Lung microvascular endothelial cell (primary cell): ENCODE measurements at places on chromosomes 2 and 18.
A peak's percentile ranks its signal among the peaks of the same experiment; 100 is the strongest.

DNA sequence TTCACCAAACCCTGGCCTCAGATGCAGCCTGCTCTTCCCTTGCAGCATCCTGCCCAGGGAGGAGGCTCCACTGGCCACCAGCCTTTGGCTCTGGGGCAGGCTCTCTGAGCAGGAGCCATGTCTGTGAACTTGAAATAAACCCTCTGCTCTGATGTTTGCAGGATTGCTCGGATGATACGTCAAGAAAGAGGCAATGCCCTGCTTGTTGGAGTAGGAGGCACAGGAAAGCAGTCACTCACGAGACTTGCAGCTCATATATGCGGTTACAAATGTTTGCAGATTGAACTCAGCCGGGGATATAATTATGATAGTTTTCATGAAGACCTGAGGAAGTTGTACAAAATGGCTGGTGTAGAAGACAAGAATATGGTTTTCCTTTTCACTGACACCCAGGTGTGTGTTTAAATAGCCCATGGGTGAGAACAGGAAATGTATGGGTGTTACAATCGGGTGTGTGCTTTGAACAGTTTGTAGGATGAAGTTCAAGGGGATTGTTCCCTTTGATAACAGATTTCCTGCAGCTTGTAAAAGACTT is 177.9 kb downstream of the DNAH6 start:
- DNase-seq, result no peak

DNA sequence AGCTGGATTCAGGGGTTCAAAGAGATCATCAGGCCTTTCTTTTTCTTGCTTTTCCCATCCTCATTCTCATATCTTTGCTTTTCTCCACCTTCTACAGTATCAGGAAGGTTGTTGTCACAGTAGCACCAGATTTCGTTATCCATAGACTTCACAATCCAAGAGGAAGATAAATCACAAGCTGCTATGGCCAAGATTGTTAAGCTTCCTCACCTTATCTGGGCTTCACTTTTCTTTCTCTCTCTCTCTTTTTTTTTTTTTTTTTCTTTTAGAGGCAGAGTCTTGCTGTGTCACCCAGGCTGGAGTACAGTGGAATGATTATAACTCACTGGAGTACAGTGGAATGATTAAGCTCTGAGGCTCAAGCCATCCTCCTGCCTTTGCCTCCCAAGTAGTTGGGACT is 93.5 kb downstream of the TTC27 start:
- no peak for DNase-seq

GRCh38 chr18:57942493-57942892 is 101.5 kb upstream of the NEDD4L start:
- DNase-seq, result no peak

DNA sequence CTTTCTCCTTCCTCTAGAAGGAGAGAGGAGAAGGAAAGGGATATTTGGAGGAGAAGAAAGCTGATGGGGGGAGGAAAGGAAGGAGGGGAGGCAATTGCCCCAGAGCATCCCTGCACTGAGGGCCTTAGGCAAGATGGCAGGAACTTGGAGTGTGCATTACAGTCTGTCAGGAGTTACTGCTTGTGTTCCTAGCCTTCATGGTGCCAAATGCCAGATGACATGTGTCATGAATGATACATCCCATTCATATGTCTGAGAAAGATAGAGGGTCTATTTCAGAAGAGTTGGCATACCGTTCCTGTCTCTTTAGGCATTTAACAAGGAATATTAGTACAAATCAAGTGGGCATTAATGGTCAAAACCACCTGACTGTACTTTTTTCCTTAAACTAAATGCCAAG is 232.1 kb upstream of the NT5C1B start:
- DNase-seq, result no peak

GRCh38 chr2:219057709-219058540 is 2.8 kb downstream of the IHH start:
- DNase-seq, result peak; percentile 71

DNA sequence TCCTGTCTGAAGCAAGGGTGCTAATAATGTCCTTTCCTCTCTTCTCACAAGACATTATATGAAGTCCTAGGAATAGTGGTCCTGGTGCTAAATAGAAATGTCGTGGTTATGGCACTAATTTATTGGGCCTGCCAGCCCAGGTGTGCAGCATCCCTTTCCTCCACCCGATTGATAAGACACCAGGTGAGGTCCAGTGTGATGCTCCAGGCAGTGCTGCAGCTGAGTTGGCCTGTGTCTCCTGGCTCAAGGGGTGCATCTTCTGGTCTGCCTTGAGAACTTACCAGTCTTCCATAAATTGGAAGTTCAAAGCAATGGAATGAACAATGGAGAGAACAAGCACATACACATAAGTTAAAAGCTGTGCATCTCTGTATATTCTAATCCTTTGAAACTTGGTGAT is 26.9 kb downstream of the CRIM1 start:
- DNase-seq, result no peak

GRCh38 chr18:10387399-10387798 is 67.0 kb upstream of the APCDD1 start:
- DNase-seq, result no peak

GRCh38 chr2:138323382-138324067 is 178.0 kb upstream of the SPOPL start:
- no peak for DNase-seq

DNA sequence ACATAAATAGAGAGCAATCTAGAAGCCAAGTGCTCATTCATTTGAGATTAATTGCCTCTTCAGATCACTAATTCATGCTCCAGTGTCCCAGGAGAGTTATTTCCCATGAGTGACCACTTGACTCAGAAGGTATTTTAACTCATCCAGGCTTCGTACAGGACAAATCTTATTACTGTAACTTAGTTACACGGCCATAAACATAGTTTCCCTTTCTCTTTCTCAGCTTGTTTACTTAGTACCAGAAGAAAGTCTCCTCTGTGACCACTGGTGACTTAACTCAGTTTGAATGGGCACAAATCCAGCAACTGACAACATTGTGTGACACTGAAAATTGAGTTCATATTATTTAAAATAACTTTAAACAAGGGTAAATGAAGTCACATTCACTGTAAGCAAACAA is 25.3 kb downstream of the MMADHC start:
- DNase-seq, result no peak

DNA sequence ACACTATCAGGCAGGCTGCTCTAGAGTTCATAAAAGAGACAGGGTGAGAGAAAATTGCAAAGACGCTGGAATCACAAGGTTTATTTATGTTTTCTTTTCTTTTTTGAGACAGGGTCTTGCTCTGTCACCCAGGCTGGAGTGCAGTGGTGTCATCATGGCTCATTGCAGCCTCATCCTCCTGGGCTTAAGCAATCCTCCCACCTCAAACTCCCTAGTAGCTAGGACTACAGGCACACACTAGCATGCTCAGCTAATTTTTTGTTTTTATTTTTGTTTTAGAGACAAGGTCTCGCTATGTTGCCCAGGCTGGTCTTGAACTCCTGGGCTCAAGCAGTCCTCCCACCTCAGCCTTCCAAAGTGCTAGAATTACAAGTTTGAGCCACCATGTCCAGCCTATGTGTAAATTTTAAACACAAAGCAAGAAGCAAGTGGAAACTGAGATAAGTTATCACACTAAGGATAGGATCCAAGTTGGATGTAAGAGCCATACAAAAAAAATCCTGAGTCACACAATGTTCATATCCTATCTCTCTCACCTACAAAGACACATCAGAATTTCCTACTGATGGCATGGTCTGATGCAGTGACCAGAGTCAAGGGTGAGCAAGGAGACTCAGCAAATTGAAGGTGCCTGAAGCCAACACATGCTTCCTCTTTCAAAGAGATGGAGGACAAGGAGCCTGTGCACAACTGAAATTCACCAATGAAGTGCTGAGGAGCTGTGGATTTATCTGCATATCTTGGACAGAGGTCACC is 31.4 kb downstream of the MYL12B start:
- DNase-seq, result no peak

DNA sequence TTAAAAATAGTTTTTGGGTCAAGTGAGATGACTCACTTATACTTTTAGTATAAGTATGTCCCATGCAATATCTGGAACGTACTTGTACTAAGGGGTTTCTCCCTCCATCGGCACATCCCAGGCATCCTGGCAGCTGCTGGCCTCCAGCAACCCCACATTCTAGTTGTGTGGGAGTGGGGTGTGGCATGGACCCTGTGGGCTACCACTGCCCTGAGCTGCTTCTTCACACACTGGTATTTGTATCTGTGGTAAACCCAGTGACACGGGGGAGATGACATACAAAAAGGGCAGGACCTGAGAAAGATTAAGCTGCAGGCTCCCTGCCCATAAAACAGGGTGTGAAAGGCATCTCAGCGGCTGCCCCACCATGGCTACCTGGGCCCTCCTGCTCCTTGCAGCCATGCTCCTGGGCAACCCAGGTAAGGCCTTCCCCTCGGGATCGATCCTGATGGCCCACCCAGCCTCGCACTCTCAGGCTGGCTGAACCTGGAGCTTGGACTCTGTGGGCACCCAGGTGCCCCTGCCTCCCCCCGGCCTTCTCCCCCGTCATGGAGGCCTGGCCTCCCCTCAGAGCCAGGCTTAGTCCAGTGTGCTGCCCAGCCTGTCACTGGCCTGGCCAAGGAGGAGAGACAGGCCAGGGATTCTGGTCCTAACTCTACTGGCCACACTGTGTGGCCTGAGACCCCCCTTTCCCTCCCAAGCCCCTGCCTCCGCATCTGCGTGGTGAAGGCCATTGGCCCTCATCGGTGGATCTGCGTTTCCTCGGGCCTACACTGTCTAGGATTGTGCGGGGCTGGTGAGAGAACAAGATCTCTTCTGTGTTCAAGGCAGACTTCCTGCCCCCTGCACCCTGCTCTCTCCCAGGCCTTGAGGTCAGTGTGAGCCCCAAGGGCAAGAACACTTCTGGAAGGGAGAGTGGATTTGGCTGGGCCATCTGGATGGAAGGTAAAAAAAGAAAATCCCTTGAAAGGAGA is at the start of gene GNLY:
Gene GNLY, plus strand, starts transcription at position 307 of the 974 bp plus-strand sequence. Its CDS starts 61 bp downstream, at position 368.
- DNase-seq, result no peak

GRCh38 chr2:198930170-198930569 is 527.6 kb downstream of the SATB2 start:
- DNase-seq, result no peak

DNA sequence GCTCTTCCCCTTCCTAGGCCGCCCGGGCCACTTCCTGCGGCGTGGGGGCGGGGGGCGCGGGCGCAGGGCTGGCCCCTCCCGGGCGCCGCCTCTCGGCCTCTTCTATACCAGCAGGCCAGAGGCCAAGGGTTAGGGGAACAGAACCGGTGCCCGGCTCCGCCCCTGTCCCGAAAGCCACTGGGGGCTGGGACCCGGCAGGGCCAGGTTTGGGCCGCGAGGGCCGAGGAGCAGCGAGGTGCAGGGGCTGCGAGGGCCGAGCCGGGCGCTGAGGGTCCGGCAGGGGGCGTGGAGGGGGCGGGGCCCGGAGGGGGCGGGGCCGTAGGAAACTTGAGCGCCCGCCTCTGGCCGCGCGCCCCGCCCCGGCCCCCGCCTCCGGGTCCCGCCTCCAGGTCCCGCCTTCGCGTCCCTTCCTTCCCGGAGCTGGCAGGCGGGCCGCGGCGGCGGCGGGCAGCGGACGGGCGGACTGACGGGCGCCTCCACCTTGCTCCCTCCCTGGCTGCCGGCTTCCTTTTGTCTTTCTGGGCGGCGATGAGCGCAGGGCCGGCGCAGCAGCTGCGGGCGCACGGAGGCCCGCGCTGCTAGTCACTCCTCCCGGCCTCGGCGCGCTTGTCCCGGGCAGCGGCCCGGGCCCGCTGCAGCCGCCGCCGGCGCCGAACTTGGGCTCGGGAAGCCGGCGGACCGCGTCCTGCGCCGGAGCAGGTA is at the start of gene HPCAL1:
Gene HPCAL1, plus strand, starts transcription at position 426 of the 702 bp plus-strand sequence. CDS start 116,854 bp downstream, outside the sequence.
- peak; percentile 91 for DNase-seq
